ENCODE measurements at places on chromosomes 2 and 18.

DNA sequence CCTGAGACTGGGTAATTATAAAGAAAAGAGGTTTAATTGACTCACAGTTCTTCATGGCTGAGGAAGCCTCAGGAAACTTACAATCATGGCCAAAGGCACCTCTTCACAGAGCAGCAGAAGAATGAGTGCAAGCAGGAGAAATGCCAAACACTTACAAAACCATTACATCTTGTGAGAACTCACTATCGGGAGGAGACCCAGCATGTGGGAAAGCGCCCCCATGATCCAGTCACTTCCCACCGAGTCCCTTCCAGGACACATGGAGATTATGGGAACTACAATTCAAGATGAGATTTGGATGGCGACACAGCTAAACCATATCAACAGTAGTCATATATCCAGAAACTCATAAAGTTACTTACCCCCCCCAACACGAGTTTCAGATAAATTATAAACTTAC lies 28.6 kb downstream of the TLK1 start:
- DNase-seq: no peak

- DNase-seq: no peak
Observed at GRCh38 chr2:237675316-237675715, 47.9 kb downstream of the LRRFIP1 start.

DNA sequence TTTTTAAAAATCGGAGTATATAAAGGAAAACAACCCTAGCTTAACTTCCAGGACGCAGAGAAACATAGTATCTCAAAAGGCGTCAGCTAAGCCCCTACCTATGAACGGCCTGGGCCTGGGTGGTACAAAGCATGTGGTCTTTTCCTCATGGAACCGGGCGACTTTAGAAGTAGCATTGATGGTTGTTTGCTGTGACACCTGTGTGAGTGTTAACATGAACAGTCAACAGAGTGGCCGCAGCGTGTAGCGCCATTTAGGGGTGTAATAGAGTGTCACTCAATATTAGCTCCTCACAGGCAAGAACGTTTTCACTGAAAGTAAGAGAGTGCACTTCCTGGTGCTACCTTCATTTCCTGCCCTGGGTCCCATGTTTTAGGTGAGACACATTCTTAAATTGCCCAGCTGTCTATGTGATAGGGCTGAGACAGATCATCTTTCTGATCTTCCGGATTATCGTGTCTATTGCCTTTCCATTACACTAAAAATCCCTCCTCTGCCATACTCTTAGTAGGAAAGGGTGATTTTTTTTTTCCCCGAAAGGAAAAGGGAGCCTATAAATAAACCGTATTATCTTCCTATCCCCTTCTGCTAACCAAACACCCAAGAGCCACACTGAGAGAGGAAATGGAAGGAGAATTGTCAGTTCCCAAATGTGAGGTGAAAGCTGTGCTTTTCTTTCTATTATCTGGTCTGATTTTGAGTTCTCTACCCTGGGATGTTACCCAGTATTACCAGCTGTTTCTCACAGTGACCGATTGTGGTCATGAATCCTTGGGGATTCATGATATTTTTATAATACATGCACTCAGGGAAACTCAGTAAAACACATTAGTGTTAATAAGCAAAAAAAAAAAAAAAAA lies 1.3 kb downstream of the GORASP2 start:
- DNase-seq: no peak

GRCh38 chr18:23213200-23213599 lies 77.9 kb downstream of the CABLES1 start:
- no peak for DNase-seq

DNA sequence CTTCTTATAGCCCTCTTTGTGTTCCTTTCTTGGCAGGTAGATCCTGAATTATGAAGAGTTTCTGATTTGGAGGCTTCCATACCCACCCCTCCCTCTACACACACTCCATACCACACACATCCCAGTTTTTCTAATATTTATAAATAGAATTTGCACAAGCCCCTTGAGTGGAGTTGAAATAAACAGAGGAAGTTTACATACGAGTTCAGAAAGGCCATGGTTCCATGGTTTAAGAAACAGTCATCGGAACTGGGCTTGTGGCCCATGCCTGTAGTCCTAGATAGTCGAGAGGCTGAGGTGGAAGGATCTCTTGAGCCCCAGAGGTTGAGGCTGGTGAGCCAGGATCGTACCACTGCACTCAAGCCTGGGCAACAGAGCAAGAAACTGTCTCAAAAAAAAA lies 62.7 kb upstream of the TANC1 start:
- no peak for DNase-seq

DNA sequence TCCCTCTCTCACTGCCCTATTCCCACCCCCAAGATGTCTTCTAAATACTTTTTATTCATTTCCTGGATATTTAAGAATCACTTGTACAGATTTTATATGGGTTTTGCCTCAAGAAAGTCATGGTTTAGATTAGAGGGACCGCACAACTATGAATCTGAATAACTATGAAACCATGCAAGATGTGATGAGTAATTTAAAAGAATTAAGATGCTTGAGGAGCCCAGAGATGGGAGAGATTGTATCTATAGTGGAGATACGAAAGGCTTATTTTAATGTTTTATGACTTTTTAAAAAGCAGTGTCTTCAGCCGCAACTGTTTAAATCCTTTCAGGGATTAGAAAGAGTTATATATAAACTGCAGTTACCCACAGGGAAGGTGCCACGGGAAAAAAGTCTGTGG lies 324.1 kb downstream of the LPIN1 start:
- DNase-seq: no peak

DNA sequence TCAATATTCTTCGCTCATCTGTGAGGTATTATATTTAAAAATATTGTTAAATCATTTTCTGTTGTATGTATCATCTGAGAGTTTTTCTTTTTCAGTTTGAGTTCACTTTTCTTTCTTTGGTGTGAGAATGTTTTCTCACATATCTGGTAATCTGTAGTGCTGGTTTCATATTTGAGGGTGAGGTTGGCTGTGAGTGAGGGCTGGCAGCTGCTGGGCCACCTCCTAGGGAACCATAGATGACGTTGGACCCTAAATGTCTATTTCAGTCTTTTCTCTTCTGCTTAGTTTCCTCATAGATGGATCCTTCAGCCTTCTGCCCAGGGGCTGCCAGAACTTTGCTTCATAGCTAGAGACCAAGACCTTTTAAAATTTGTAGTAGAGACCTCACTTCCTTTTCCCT lies 33.5 kb downstream of the MGAT5 start:
- DNase-seq: no peak

- DNase-seq: no peak
Observed at GRCh38 chr2:124778076-124778475, 753.0 kb downstream of the CNTNAP5 start.

DNA sequence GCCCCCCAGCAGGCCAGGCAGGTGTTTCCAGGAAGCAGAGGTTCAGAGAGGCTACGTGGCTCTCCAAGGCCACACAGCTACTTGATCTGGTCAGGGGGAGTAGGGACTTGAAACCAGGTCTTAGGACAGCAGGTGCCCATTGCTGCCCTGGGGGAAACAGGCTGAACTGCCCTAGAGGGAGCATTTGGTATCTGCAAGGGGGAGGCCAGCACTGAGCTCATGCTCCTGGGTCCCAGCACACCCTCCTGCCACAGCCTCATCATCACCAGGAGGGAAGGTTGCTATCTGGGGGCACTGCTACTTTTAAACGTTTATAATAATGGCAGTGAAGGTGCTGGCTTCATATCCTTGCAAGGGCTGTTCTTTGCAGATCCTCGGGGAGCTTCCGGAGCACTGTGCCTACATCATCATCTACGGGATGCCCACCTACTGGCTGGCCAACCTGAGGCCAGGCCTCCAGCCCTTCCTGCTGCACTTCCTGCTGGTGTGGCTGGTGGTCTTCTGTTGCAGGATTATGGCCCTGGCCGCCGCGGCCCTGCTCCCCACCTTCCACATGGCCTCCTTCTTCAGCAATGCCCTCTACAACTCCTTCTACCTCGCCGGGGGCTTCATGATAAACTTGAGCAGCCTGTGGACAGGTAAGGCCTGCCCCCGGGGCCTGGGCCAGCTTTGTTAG lies 36.1 kb downstream of the ABCG8 start:
- DNase-seq: no peak

GRCh38 chr2:210577263-210578071 lies 21.1 kb downstream of the CPS1 start:
- DNase-seq: peak; percentile 41

DNA sequence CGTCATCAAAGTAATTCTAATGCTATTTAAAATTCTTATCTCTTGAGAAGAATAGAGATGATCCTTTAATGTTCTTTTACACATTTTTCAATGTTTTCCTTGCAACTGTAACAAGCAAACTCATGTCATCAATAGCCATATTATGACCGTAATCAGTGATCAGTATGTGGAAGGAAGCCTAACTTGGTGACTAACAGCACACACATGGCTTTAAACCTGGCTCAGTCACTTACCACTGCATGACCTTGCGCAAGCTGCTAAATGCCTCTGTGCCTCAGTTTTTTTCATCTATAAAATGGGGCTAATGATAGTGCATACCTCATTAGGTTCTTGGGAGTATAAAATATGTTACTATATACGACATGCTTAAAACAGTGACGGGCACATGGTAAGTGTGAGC lies 149.7 kb downstream of the BCL2 start:
- no peak for DNase-seq

DNA sequence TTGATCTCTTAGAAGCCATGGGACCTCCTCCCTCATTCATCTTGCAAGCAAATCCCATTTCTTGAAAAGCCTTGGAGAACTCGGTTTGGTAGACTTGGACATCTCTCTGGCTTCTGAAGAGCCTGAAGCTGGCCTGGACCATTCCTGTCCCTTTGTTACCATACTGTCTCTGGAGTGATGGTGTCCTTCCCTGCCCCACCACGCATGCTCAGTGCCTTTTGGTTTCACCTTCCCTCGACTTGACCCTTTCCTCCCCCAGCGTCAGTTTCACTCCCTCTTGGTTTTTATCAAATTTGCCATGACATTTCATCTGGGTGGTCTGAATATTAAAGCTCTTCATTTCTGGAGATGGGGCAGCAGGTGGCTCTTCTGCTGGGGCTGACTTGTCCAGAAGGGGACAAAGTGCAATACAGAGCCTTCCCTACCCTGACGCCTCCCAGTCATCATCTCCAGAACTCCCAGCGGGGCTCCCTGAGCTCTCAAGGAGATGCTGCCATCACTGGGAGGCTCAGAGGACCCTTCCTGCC lies 20.0 kb downstream of the FOSL2 start:
- no peak for DNase-seq

- no peak for DNase-seq
Observed at GRCh38 chr2:101770726-101771125, 73.2 kb downstream of the MAP4K4 start.

GRCh38 chr2:44560352-44560751 lies 198.6 kb downstream of the CAMKMT start:
- no peak for DNase-seq

- no peak for DNase-seq
Observed at GRCh38 chr2:205889114-205889513, 196.9 kb downstream of the INO80D start.

GRCh38 chr18:69400976-69401225 lies 213 bp downstream of the DOK6 start:
- DNase-seq: no peak

DNA sequence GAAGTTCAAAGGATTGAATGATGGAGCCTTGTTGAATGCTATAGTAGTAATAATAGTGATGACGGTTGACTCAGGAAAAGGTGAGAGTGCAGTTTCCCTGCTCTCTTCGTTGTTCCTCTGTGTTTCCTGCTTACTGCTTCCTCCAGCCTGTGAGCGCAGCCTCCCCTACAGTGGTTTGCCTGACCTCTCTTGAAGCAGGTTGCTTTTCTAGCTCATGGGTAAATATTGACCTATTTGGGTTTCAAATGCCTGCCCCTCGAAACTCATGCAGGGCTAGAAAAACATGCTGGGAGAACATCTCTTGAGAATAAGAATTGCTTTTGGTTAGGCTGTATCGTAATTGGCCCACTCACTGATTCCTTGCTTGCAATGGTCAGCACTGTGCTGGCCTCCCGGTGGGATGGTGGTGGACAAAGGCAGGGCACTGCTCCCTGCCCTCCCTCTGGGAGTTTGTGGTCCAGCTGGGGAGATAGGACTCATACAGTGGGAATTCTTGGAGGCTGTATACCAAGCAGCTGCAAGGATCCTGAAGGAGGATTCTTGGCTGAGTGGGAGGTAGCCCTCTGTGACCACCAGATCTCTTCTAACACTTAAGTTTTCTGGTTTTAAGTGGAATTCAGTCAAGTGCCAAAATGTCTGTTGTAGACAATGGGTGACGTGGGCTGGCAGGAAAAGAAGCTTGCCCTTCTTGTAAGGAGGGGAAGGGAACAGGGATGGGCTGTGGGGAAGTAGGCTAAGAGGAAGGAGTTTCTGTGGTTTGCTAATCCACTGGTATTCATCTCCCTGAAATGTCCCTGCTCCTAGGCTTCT lies 5.4 kb upstream of the RNF181 start:
- DNase-seq: no peak

GRCh38 chr2:211181626-211182025 lies 625.2 kb downstream of the CPS1 start:
- DNase-seq: no peak

- DNase-seq: no peak
Observed at GRCh38 chr2:143936538-143936847, 583.4 kb downstream of the ZEB2 start.

All from fibroblast of the conjunctiva (primary cell).